ENCODE measurements at places on chromosomes 13 and 19.

- no peak for DNase-seq
Observed at GRCh38 chr19:39997638-39998216, 867 bp downstream of the ZNF546 start.

DNA sequence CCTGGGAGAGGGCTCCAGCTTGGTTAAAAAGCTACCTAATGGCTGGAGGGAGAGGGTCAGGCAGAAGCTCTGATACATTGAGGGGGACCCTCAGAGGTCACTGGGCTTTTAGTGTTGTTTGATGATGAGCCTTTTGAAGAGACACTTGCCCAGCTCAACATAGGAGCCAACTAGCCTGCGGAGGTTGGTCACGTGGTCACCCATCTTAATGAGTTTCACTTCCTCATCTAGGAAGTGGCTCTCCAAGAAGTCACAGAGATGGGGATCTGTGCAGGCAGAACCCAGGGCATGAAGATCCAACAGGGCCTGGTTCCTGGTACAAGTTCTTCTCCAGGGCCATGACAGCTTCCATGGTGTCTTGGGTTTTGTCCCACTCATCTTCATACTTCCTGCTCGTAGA is 33.4 kb downstream of the IPO5 start:
- no peak for DNase-seq

- no peak for DNase-seq
Observed at GRCh38 chr13:98529171-98529570, 47.7 kb downstream of the STK24 start.

GRCh38 chr13:31167490-31167889 is 5.8 kb upstream of the HSPH1 start:
- DNase-seq, result no peak

All from CD4-positive, alpha-beta T cell treated with Interleukin-12 subunit alpha and Interleukin-12 subunit beta, for 1 hour (primary cell).